ENCODE measurements at places on chromosomes 7 and 10.

- DNase-seq = no peak
Measured at GRCh38 chr10:44985175-44985681, 6.6 kb upstream of the DEPP1 start.

DNA sequence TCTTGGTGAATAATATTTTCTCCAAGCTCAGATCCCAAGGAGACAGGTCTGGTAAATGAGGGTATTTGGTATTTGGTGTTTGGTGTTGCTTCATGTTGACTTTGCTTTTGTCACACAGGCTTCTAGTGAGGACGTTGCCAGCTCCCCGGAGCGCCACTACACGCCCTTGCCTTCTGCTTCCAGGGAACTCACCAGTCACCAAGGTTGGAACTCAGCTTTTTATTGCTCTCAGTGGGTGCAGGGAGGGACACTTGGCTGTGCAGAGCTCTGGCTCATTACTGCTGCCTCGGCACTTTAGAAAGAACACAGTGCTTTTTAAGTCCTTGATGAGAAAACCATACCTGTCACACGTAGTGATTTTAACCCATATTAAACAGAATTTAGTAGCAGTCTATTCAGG is 892.9 kb downstream of the LRMDA start:
- no peak for DNase-seq

DNA sequence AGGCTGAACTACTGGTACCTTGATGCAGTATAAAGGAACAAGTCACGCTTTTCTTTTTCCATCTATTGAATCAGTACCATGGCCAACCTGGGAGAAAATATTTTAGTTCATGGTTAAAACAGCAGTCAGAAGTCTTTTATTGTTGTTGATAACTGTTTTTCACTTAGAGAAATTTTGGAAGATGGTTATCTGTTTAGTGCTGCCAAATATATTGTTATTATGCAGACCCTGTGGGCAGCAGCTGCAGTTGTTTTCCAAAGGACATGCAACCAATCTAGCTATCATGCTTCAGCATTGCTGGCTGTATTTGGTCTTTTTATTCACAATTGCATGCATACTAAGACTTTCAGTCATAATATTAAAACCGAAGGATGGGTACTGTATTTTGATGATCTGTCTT is 169.5 kb downstream of the BBS9 start:
- no peak for DNase-seq

- DNase-seq = no peak
Measured at GRCh38 chr7:68679459-68680234, 918.6 kb upstream of the AUTS2 start.

DNA sequence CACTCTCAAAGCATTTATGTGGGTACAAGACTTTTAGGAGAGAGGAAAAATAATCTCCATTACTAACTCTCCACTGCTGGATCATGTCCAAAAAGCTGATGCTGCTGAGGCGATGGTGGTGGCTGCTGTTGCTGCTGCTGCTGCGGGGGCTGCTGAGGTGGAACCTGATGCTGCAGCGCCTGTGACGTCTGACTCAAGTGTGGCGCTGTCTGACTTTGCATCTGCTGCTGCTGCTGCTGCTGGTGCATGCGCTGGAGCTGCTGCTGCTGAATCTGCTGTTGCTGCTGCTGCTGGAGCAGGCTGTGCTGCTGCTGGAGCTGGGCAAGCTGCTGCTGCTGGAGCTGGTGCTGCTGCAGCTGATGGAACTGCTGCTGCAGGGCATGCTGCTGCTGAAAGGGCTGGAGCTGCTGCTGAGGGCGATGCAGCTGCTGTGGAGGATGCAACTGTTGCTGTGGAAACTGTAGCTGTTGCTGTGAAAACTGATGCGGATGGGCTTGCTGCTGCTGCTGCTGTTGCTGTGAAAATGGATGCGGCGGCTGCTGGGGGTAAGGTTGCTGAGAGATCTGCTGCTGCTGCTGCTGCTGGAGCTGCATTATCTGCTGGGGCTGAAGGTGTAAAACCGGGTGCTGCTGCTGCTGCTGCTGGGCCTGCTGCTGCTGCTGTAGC is 34.5 kb downstream of the PAXIP1 start:
- DNase-seq = no peak

DNA sequence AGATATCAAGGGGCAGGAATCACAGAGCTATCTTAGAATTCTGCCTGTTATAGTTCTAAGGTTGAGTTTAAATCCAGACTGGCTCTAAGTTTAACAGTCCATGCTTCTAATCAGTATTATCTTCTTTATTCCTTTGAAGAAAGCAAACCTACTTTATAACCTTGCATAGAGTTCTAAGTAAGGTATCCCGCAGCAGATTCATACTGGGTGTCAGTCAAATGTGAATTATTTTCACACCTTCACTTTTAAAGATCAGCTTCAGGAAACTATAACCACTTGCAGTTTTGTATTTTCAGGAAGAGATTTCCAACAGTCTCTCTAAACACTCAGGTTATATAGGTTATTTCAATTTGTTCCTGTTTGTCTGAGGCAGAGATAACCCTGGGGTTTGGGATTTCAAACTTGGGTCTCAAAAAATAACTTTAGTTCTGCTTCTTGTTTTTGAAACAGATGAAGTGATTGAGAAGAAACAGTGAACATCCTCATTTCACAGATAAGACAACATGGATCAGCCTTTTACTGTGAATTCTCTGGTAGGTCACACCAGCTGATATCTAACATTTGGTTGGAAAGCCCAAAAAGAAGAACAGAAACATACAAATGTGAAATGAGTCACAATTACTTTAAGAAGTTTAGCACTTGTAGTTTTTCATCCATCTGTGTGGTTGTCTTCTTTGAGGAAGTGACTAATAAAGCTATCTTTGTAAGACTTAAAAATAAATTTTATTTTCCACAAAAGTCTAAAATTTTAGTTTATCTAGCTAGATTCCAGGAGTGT is 21.4 kb downstream of the STAMBPL1 start:
- peak; percentile 94 for DNase-seq

GRCh38 chr10:5841965-5842364 is 28.7 kb upstream of the GDI2 start:
- no peak for DNase-seq

DNA sequence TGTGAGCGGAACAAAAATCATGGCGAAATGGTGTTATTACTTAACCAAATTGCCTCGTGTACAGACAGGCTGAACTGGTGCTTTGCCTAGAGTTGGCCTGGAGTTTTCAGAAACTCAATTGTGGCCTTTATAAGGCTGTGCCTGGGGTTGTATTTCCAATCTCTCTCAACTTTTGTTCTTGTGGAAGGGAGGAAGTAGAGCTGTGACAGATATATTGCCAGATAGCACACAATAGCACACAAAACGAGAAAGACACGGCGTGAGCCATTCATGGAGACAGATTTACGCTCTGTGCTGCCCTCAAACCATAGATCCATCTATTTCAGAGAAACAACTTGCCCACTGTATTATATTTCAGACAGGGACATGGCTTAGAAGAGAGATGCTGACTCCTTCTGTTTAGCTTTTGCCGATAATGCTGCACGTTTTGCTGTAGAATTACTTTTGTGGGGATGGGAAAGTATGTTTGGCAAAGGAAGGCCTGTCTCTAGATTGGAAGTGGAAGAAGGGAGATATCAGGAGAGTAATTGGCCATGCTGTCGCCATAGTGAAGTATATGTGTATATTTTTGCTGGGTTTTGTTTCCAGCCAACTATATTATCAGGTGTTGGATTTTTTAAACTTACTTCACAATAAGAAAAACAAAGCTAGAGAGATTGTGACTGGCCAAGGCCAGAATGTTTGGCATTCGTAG is 80.4 kb downstream of the AUTS2 start:
- peak; percentile 35 for DNase-seq

DNA sequence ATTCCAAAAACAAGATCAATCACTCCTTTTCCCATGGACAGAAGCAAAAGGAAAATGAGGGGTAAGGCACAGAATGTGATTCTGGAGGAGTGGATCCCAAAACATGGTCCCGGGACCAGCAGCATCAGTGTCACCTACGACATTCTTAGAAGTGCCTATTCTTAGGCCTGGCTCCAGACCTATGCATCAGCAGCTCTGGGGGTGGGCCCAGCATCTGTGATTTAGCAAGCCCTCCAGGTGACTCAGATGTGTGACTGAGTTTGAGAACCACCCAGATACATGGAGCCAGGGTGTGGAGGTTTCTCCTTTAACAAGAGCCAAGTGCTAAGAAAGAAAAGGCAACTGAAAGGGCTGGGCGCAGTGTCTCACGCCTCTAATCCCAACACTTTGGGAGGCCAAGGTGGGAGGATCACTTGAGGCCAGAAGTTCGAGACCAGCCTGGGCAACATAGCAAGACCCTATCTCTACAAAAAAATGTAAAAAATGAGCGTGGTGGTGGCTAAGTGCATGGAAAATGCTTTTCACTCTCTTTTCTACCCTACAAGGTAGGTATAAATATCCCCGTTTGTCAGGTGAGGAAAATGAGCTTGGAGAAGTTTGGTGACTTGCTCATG is 17.1 kb upstream of the ARPC1A start:
- DNase-seq = no peak

DNA sequence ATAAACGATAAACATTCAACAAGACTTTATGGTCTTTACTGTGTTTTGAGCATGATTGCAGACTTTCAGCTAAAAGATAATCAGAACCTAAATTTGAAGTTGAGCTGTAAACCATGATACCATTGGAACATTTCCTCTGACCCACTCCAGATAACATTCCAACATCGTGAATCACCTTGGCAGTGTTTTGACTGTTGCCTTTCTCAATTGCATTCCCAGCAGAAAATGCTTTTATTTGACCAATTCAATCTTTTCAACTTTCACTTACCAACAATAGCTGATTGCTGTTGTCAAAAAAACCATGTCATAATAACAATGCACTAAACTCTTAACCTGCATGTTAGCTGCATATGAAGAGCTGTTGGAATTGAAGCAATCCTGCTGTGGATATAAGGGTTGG is 165.5 kb downstream of the MDFIC start:
- DNase-seq = no peak

DNA sequence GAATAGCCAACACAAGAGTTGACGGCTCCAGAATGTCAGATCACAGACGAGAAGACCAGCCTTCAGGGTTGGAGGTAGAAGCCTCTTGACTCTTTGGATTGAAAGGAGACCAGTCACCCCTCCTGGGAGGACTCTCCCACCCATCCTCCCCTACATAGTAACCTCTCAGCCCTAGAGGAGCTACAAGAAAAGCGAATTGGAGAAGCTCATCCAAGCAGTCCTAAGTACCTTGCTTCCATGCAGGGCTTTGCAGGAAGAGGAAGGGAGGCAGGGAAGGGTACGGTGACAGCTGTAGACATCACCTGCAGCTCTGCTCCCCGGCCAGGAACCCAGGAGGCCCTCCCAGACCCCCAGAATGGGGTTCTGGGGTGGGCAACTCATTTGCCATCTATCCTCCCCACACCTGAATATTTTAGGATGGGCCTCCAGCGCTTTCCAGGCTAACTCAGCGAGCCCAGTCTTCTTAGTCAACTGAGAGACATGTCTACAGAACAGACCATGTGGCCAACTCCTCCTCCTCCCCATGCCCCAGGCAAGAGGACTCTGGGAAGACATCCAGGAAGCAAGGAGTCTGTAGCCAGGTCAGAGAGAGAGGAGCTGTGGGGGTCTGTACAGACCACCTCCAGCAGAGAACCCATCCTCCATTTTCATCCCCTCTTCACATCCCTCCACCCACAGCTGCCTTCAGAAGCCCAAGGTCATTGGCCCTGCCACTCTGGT is 55.6 kb upstream of the LBX1 start:
- DNase-seq = no peak

- DNase-seq = peak; percentile 98
Measured at GRCh38 chr7:22822486-22823141, at the start of gene TOMM7. Gene TOMM7 (minus strand): TSS chr7:22822849. CDS start chr7:22822779, 70 bp downstream.

- DNase-seq = no peak
Measured at GRCh38 chr10:14560791-14561765, 213.6 kb downstream of the FAM107B start.

GRCh38 chr7:5077740-5078139 is 32.1 kb downstream of the RBAK start:
- DNase-seq = no peak

- DNase-seq = no peak
Measured at GRCh38 chr10:95447685-95448084, 113.5 kb downstream of the SORBS1 start.

- no peak for DNase-seq
Measured at GRCh38 chr10:70347321-70347720, 35.1 kb downstream of the LRRC20 start.

DNA sequence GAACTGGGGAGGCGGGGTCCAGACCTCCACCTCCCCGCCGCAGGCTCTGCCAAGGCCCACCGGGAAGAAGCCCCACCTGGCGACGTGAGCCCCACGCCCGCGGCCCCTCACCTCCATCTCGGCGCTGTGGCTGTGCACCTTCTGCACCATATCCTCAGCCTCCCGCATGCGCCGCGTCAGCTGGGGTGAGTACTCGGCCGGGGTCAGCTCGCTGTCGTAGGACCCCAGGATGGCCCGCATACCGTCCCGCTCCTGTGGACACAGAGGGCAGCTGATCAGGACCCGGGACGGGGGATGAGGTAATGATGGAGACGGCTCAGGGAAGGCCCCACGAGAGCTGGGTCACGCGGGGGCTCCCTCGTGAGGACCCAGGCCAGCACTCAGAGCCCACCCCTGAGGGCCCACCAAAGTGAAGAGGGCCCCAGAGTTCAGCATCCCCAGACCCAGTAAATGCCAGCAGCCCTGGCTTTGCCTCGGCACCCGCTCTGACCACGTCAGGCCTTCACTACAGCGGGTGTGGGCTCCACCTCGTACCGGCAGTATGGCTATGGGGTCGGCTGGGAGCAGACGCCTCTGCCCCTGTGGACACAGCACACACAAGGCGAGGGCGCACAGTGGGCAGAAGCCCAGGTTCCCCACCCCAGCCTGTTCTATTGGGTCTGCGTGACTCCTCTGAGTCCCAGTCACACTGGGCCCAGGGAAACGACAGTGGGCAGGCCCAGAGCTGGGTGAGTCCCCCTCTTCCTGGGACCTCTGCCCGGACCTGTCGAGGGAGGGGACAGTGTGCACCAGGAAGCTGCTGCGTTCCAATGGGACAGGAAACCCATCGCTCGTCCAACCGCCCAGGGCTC is 218.1 kb downstream of the MAD1L1 start:
- no peak for DNase-seq

- no peak for DNase-seq
Measured at GRCh38 chr7:80542398-80542797, 30.5 kb upstream of the GNAT3 start.

DNA sequence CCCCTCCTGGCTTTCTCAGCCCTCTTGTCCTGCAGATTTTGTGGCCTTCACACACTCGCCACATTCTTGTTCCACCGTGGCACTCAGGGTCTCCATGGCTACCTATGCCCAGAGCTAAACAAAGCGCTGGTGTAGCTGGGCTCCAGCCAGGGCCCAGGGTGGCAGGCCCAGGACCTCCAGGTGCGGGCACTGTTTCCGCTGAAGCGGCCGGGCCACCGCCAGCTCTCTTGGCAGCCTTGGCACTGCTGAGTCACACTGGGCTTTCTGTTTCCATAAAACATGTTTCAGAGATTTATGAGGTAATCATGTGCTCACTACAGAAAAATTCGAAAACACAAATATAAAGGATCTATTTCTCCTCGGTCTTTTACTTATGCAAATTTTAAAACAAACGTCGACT is 51.3 kb downstream of the AOC1 start:
- DNase-seq = peak; percentile 59

DNA sequence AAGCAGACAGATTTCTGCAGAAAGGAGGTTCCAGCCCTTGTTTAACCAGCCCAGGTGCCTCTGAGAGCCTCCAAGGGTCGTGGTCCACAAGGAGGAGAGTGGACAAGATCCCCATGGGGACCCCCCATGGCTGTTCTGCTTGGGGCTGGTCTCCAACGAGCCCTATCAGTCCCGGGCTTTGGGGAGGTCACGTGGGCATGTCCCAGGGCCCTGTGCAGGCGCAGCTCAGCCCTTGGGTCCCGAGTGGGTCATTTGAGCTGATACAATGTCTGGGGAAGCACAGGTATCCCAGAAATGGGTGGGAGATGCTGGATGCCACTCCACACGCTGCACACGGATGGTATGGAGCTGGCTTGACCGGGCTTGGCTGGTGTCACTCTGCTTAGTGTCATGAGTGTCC is 57.8 kb downstream of the NPTX2 start:
- DNase-seq = no peak
